ENCODE measurements at places on chromosomes 5 and 9. TPM values are rescaled to one million over a fixed set of nuclear protein-coding genes. Genes with fewer than 3 reads are reported as not detected.

- no peaks in the 10 kb centered on the region for H3K36me3 ChIP-seq
- DNase-seq: no peak
- H3K4me1 ChIP-seq: no peaks in the 10 kb centered on the region
- no peaks in the 10 kb centered on the region for H3K27me3 ChIP-seq
- no peak overlapping the region for H3K27ac ChIP-seq
These were observed 279.1 kb downstream of the TRIM32 start for GRCh38 chr9:116966199-116966598.

- H3K4me3 ChIP-seq: no peak overlapping the region
- peak overlapping the region; percentile 83 for H3K27ac ChIP-seq
- no peaks in the 10 kb centered on the region for H3K27me3 ChIP-seq
- DNase-seq: no peak
- no peaks in the 10 kb centered on the region for H3K4me1 ChIP-seq
These were observed 134.3 kb downstream of the MACROH2A1 start for GRCh38 chr5:135264451-135265440.

- no peaks in the 10 kb centered on the region for H3K27me3 ChIP-seq
- H3K4me1 ChIP-seq: no peaks in the 10 kb centered on the region
- no peak overlapping the region for H3K27ac ChIP-seq
- H3K36me3 ChIP-seq: no peaks in the 10 kb centered on the region
- no peak for DNase-seq
- H3K4me3 ChIP-seq: no peak overlapping the region
These were observed 278.0 kb downstream of the NTRK2 start for GRCh38 chr9:84947412-84947972.

DNA sequence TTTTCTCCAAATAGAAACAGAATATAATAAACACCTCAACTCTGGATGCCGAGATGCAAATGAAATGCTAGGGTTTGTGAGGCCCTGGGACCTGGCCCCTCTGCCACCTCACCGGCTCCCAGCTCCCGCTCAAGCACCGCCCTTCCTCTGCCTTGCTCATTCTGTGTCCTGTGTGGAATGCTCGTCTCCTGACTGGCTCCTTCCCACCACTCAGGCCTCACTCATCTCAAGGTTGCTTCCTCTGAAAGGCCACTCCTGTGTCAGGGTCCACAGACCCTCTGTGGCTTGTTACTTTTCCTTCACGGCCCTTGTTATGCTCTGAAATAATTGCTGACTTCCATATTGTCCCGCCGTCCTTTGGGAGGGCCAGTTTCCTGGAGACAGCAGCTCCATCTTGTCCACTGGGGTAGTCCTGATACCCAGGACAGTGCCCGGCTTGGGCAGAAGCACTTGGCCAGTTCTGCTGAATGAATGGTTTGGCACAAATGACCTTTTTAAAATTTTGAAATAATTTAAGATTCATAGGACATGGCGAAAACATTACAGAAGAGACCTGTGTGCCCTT, 15.4 kb downstream of the RNF44 start:
- no peak overlapping the region for H3K4me3 ChIP-seq
- no peaks in the 10 kb centered on the region for H3K36me3 ChIP-seq
- H3K27me3 ChIP-seq: no peaks in the 10 kb centered on the region

DNA sequence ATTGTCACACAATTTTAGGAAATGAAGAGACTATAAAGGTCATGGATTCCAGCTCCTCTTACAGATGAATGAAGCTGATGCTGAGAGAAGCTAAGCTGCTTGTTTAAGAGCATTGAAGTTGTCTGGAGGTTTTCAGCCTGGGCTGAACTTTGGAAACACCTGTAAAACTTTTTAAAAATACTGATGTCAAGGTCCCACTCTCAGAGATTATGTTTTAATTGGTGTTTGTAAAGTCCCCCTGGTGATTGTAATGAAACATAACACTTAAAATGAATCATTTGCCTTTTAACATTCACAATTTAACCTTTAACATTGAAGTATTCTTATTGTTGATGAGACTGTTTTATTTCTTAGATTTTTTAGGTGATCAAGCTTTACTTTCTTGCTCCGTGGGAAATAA, 16.4 kb downstream of the RAD23B start:
- H3K27ac ChIP-seq: no peak overlapping the region
- no peaks in the 10 kb centered on the region for H3K27me3 ChIP-seq
- no peak overlapping the region for H3K4me3 ChIP-seq
- H3K36me3 ChIP-seq: peaks cover 25% of the 10 kb centered on the region

DNA sequence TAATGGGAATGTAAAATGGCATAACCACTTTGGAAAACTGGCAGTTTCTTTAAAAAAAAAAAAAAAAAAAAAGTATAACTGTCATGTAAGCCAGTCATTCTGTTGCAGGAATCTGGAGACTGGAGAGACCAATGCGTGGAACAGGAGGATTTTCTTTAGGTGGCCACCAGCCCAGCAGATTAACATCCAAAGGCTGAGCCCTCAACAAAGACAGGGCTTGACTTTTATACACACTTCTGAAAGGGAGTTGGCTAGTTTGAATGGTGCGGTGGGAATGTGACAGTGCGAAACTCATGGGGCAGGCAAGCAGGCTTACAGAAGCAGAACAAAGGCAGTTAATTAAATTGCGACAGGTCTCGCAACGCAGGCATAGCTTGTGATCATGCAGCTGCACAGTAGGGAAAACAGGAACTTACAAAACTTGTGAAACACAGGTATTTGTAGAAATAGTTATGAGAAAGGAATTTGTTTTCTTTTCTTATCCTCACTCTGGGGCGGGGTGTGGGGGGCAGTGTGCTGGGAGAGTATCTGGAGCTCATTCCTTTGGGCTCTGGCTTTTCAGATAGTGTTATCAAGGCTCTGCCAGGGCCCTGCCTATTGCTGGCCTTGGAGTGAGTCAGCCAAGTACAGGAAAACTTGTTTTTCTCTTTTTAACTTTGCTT, 12.0 kb downstream of the UIMC1 start:
- no peaks in the 10 kb centered on the region for H3K36me3 ChIP-seq
- no peak overlapping the region for H3K4me3 ChIP-seq
- peak overlapping the region; percentile 73 for H3K27ac ChIP-seq
- H3K4me1 ChIP-seq: peaks cover 59% of the 10 kb centered on the region

The PNPLA7 gene
- 14.1 TPM for polyA plus RNA-seq

- H3K4me3 ChIP-seq: no peak overlapping the region
- no peaks in the 10 kb centered on the region for H3K36me3 ChIP-seq
- DNase-seq: no peak
- H3K27ac ChIP-seq: no peak overlapping the region
- H3K27me3 ChIP-seq: no peaks in the 10 kb centered on the region
These were observed 180.1 kb downstream of the ICE1 start for GRCh38 chr5:5602554-5602953.

The LCN2 gene
- polyA plus RNA-seq: 922 TPM

DNA sequence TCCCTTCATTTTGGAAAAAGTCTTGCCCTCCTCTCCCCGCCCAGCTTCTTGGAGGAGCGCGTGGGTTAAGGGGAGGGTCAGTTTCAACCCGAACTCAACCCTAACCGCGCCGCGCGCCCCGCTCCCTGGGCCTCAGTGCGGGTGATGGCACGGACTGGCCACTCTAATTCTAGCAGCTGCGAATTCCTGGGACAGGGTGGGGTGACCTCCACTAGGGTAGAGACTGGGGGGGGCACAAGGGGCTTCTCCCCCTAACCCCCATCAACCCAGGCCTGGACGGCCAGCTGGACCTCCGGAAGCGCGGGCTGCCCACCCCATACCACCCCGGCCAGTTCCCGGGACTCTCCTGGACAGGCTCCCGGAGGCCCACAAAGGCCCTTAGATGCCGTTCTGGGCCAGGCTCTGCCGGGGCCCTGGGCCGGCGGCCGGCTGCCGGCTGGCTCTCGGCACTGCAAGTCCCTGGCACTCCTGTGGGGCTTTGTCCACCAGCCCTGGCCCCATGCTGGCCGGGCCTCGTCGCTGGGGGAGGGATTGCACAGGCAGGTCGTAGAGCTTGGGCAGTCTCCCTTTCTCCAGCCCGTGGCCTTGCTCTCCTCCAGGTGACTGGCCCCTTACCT, 7.2 kb upstream of the PSD2 start:
- H3K36me3 ChIP-seq: no peaks in the 10 kb centered on the region
- no peak for DNase-seq
- peaks cover 11% of the 10 kb centered on the region for H3K4me1 ChIP-seq

DNA sequence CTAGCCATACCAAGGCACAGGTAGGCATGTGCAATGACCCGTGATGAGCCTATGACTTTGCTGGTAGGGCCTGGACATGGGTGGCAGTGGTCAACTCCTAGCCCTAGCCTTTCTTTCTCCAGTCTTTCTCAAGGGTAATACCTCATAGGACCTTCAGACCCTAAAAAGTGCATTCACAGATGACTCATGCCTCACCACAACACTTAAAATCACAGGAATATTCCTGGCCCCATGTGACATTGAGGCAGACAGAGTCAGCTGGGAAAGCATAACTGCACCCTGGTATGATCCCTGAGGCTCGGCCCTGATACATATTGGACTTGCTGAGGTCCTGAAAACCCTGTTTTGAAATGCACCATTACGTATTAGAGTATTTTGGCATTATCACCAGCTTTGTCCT, 449.5 kb downstream of the HINT1 start:
- DNase-seq: no peak
- H3K27ac ChIP-seq: no peak overlapping the region
- no peaks in the 10 kb centered on the region for H3K4me1 ChIP-seq

The PDZD2 gene
- polyA plus RNA-seq: 4.9 TPM

DNA sequence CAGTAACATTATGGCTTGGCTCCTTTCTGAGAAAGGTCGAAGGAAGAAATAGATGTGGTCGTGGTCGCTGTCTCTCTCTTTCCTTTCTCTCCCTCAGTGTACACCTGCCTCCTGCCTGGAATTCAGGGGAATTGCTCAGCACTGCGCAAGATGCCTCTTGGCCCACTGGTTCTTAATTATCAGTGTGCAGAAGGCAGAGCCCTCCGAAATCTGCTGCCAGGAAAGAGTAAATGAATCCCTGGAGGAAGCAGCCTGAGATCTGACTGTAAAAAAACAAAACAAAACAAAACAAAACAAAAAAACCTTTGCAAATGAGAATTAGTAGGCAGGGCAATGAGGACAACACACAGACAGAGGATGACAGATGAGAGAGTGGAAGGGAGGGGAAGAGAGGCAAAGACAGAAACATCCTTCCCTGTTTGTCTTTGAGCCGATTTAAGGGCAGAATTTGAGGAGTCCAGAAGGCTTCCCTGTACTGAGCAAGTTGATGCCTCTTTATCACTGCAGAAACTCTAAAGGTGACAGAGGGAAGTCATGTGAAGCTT, 113.8 kb upstream of the PUM3 start:
- H3K27ac ChIP-seq: no peak overlapping the region
- no peaks in the 10 kb centered on the region for H3K36me3 ChIP-seq
- H3K4me3 ChIP-seq: no peak overlapping the region
- no peaks in the 10 kb centered on the region for H3K4me1 ChIP-seq
- no peak for DNase-seq

The SNCAIP gene
- 4.0 TPM for polyA plus RNA-seq

The CAMK2A gene
- polyA plus RNA-seq: 0.15 TPM

The BTNL9 gene
- polyA plus RNA-seq: 5.7 TPM

The HDAC3 gene
- polyA plus RNA-seq: 51.8 TPM

The WNK2 gene
- polyA plus RNA-seq: 8.8 TPM

The RASGRF2 gene
- 0.63 TPM for polyA plus RNA-seq

DNA sequence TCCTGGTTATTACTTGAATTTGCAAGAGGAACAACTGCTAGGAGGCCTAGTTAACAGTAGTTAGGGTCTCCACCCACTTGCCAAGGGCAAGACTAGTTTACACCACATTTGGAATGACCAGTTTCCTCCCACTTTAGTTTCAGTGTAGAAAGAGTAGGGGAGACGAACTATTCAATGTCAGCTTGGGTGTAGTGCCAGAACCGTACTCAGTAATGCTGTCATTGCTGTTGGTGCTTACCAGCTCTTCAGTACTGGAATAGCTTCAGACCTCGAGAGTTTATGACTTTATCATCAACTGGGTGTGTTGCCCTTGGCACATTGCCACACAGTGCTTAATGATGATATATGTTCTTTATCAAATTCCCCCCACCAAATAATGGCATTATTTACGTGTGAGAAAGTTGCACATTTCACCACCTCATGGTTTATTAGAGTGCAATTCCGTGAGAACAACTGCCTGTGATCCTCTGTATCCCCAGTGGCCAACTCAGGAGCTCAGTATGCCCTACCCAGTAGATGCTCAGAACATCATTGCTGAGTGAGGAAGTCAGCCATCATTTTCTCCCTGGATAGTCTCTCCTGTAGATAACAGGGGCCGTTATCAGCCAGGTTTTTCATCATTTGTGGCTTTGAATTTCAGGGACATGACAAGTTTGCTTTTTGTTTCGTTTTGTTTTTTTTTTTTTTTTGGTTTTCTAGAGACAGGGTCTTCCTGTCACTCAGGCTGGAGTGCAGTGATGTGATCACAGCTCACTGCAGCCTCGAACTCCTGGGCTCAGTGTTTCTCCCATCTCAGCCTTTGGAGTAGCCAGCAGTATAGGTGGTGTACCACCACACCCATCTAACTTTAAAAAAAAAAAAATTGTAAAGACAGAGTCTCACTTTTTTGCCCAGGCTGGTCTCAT, 67.3 kb downstream of the DOCK8 start:
- H3K27ac ChIP-seq: peak overlapping the region; percentile 31
- no peaks in the 10 kb centered on the region for H3K27me3 ChIP-seq
- H3K4me1 ChIP-seq: peaks cover 33% of the 10 kb centered on the region

GRCh38 chr5:155773680-155774079, 553.3 kb upstream of the SGCD start:
- no peak overlapping the region for H3K27ac ChIP-seq
- no peak for DNase-seq
